ENCODE measurements at places on chromosomes 7 and 10.

DNA sequence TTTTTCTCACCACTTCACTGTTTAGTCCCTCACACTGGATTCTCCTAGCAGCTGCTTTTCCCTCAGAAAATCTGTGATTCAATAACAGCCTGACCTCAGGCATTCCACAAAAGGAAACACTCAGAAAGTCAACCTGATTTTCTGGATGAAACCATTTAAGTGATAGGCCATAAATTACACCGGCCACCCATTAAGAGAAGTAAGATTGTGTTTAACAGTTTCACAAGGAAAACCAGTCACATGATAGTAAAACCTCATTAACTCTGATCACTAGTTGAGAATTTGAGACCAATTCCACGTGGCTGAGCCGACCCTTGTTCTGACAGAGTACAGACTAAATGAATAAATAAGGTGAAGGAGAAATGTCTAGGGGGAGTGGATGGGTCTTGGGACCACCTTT is 7.7 kb downstream of the GRM8 start:
- no peak for DNase-seq

GRCh38 chr10:43778571-43778970 is 129.9 kb upstream of the ZNF32 start:
- DNase-seq, result no peak

DNA sequence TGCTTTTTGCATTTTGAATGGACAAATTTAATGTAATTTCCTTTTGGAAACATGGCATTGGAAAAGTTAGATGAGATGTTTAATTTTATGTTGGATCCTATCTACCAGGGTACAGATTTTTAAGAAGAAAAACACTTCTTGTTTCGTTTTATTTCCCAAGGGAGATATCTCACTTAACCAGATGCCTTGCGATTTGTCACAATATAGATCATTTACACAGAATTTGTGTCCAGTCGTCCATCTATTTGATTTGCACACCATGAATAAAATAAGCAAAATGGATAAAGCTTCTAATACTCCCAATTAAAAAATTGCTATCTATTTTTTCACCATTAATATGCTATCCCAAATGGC is 25.7 kb downstream of the HDAC9 start:
- no peak for DNase-seq

DNA sequence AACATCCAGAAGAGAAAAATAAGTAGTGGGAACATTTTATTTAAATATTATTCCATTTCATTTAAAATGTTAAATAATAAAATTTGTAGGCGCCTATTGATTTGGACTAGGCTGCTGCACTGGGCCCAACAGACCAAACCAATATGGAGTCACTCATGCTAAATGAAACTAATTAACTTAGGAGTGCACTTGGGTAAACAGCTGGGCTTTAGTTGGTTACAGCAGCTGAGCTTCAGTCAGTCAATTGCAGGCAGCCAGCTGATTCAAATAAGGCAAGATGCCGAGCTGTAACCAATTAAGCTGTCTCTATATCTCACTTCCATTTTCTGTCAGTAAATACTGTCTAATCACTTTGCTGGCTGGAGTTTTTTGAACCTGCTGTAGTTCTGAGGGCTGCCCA is 102.1 kb upstream of the WDR11 start:
- DNase-seq, result no peak

DNA sequence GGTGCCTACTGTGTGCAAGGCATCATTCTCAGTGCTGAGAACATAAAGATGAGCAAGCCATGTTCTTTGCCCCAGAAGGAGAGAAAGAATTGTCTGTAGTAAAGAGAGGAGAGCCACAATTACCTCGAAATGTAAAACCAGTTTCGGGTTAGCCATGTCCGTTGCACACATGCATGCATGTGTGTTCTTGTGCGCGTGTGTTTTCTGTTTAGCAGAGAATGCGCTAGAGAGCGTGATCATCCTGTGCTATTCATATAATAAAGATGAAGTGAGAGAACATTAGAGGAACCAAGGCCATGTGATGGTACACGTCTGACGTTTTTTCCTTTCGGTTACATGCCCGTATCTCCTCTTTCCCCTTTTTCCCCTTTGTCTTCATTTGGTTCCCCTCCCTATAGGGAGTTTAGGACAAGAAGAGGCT is 158.2 kb downstream of the CELF2 start:
- no peak for DNase-seq

- DNase-seq, result no peak
These were observed 635 bp downstream of the ZNF32 start for GRCh38 chr10:43648095-43648397.

DNA sequence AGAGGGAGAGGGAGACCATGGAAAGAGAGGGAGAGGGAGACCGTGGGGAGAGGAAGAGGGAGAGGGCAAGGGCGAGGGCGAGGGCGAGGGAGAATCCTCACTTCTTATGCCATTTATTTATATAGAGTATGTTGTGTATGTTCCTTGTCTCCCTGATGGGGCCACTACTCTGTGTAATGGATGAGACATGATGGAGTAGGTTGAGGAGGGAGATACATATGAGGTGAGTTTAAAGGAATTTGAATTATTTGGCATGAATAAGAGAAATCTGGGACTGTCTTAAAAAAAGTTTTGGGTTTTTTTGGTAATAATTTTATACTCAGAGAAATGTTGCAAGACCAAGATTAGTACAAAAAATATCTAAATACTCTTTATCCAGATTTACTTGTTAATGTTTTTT is 20.1 kb downstream of the CCSER2 start:
- no peak for DNase-seq

DNA sequence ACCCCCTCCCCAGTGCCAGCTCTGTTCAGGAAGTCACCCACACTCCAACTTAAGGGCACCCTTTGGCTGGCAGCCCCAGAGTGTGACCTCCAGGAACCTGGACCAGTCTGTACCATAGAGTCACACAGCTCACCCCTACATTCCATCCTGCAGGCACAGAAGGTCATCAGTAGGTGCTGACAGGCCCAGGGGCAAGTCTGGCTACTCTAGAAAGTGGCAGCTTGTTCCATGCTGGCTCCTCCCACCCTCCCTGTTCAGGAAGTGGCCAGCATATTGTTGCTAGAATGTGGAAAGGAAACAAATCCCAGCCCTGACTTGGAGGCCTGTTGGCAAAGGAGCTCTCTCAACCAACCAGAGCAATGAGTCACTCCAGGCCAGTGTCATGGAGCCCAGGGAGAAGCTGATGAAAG is 3.2 kb upstream of the NCOA4 start:
- DNase-seq, result no peak

GRCh38 chr7:5557920-5558401 is 134.3 kb upstream of the TNRC18 start:
- no peak for DNase-seq

- no peak for DNase-seq
These were observed 3.1 kb downstream of the HERPUD2 start for GRCh38 chr7:35691827-35692307.

DNA sequence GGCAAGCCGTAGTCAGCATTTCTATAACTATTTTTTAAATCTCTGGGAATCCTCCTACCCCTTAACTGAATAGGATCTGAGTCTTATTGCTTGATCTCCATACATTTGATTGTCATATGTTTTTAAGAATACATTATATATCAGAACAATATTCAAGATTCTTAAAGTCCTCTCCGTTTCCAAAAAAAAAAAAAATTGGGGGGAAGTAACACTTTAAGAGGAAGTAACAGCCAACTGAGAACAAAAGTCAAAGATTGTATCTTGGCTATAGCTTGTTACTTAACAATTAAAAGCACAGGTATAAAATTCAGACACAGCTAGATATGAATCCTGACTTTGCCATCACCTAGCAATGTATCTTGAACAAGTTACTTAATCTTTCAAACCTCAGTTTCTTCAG is 169.9 kb upstream of the ADO start:
- no peak for DNase-seq

DNA sequence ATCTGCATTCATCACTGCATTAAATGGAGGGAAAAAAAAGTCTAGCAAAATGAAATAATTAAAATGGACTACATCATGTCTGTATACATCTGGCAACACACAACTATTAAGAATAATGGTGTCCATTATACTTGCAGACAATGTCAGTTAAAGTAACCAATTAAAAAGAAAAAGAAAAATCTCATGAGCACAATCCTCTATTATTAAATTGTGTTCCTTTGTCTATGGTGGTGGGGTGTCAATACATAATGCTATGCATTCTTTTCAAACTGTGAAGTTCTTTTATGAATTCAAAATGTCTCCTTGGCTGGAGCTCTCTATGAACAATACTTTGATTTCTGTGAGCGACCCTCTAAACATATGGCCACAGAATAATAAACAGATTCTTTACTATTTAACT is 63.5 kb downstream of the NRP1 start:
- DNase-seq, result no peak

DNA sequence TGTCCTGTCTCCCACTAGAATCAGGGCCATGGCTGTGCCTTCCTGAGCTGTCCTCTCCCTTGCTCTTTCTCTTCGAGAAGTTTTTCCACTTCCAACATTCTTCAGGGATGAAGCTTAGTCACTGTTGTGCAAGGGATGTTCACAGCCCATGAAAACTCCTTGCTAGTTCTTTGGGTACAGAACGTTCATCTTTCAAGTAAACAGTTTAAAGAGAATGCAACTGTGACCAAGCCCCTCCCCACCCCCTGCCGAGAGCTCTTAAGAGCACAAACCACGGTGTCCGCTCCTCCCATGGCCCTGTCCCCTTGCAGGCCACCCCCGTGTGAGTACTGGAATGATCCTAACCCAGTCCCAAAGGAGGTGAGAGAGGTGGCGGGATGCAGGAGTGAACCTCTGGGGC is 161.1 kb upstream of the RHEB start:
- no peak for DNase-seq

- no peak for DNase-seq
These were observed 1.7 kb downstream of the STN1 start for GRCh38 chr10:103916254-103916653.

DNA sequence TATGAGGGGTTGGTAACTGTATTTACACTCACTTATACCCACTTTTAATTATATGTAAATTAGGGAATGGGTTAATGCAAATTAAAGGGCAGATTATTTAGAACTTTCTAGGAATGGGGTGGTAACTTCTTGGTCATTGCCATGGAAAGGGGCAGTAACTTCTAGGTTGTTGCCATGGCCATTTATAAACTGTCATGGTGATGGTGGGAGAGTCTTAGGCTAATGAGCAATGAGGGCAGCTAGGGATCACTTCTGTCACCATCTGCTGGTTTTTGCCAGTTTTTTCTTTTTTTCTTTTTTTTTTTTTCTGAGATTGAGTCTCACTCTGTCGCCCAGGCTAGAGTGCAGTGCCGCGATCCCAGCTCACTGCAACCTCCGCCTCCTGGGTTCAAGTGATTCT is 33.1 kb downstream of the NAPEPLD start:
- DNase-seq, result no peak

Measured in stimulated activated CD8-positive, alpha-beta memory T cell treated with anti-CD3 and anti-CD28 coated beads, Interleukin-7, amount 100 ng/mL, for 48 hours (primary cell).